Activated T-helper 17 cell treated with anti-CD3 and anti-CD28 coated beads, Interleukin-2, amount 50 U/mL, for 72 hours (primary cell): ENCODE measurements at places on chromosomes 5 and 9. TPM values are rescaled to one million over a fixed set of nuclear protein-coding genes. Genes with fewer than 3 reads are reported as not detected.

TRPM3 gene
- not detected for total RNA-seq

CDC14B gene
- 6.5 TPM for total RNA-seq

TEX48 gene
- total RNA-seq = 0.42 TPM

AGXT2 gene
- total RNA-seq = not detected

TYRP1 gene
- total RNA-seq = not detected

NMUR2 gene
- not detected for total RNA-seq

PNPLA7 gene
- total RNA-seq = 2.9 TPM

C5orf58 gene
- total RNA-seq = not detected

SLC46A2 gene
- not detected for total RNA-seq

TLR4 gene
- not detected for total RNA-seq
